ENCODE measurements at places on chromosomes 6 and 20.

DNA sequence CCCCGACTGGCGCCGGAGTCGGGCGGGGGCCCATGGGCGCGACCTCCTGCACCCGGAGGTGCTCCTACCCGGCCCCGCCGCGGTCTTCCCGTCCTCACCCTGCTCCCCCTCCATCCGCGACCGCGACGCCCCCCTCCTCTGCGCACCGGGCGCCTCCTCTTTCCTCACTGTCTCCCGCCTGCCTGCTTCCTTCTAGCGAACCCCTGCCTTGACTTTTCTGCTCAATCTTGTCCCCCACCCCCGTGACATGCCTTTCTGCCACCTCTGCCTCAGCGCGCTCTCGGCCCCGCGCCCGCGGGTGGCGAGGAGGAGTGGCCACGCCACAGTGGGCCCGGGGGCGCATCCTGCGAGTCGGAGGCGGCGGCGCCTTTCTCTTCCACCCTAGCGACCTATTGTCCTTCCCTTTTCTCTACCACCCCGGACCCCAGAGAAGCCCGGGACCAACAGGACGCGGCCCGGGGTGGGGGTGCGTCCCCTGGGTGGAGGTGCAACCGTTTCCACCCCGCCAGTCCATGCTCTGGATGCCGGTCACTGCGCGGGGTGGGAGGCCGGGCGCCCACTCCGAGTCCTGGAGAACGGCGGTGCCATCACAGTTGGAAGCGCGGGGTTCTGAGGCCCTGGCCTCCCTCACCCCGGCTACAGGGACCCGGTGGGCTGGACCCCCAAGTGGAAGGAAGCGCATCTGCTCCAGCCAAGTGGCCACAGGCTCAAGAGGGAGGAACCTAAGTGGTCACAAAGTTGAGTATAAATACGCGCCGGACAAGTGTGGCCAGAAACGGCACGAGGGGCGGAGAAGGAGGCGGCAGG is 2.0 kb downstream of the PDE10A start:
- DNase-seq: peak; percentile 69

GRCh38 chr6:82584194-82584695 is 220.6 kb downstream of the TPBG start:
- DNase-seq: no peak

- no peak for DNase-seq
These were observed 31.7 kb downstream of the BEND6 start for GRCh38 chr6:56986611-56987010.

- DNase-seq: peak; percentile 59
These were observed 742 bp downstream of the TBCC start for GRCh38 chr6:42745083-42745639.

DNA sequence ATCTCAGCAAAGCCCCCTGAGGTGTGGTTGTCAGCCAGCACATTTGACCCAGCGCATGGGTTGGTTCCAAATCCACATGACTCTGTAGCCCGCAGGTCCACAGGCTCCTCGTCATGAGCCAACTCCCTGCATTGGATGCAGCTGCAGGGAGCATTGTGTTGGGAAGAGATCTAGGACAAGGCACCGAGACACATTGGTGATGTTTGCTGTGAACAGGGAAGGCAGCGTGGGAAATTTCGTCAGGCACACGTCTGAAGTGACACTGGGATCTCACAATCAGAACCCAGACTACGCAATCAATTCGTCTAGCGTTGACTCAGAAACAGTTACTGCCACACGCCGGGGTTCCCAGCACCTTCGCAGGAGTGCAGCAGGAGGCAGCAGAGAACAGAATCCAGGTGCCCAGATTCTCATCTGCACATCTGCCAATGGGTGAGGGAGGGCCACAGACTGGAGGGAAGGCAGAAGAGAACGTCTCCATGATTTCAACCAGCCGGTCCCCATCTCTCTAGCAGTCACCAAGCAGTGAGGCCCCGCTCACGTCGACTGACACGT is 177.0 kb downstream of the TTLL2 start:
- DNase-seq: peak; percentile 25

DNA sequence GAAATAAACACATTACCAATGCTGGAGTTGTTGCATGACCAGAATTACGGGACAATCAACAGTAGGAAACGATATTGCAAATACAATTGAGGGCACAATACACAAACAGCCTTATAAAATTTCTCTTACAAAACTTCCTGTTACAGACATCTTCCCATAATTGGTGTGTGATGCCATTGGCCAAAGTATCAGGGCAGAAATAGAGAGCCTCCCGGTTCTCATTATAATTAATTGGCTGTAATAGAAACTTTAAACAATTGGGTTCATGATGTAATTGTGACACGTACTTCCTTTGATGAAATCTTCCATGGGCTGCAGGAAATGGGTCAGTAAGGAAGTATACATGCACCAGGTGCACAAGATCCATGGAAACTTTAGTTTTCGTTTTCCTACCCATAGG is 40.3 kb upstream of the RALGAPA2 start:
- DNase-seq: no peak
